ENCODE measurements at places on chromosomes 16 and 17.

DNA sequence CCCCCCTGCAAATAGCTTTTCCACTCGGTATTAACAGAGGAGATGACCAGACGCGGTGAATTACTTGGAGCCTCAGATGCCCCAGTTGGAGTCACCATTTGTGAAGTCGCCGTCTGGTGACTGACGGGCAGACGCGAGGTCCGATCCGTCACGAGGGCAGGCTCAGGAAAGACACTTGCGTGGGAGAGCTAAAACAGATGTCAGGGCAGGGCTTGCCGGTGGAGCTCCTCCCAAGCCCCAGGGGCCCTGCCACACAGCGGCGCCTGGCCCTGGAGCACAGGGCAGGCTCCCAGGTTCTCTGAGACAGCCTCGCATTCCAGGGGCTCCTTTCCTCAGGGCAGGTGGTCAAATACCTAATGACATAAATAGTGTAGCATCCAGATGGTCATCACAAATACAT is 348.3 kb downstream of the C16orf95 start:
- no peak for DNase-seq

DNA sequence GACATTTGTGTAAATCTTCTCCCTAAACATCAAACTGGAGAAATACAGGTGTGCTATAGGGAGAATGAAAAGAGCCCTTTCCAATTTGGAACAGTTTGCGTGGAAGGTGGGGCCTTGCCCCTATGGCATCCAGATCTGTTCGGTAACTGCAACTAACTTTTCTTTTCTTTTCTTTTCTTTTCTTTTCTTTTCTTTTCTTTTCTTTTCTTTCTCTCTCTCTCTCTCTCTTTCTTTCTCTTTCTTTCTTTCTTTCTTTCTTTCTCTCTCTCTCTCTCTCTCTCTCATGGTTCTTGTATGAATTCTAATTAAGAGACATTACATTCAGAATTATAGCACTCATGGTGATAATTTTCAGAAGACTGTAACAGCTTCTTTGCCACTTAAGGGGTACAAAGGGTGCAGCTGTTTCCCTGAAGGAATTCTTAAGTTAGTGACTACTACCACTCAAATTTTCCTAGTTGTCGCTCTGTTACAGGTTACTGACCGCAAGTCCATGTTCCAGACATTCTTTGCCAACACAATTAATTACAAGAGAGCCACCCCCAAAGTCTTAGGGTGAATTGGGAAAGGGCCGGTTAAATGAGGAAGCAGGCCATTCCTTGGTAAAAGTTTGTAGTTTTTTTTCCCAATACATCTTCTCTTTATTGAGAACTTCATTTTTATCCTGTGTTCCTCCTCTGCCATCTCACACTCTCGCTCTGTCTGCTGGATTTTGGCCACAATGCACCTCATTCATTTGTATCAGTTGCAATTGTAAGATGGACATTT is 69.8 kb downstream of the KSR1 start:
- no peak for DNase-seq

- DNase-seq, result no peak
Measured at GRCh38 chr16:17817260-17817659, 346.5 kb upstream of the XYLT1 start.

DNA sequence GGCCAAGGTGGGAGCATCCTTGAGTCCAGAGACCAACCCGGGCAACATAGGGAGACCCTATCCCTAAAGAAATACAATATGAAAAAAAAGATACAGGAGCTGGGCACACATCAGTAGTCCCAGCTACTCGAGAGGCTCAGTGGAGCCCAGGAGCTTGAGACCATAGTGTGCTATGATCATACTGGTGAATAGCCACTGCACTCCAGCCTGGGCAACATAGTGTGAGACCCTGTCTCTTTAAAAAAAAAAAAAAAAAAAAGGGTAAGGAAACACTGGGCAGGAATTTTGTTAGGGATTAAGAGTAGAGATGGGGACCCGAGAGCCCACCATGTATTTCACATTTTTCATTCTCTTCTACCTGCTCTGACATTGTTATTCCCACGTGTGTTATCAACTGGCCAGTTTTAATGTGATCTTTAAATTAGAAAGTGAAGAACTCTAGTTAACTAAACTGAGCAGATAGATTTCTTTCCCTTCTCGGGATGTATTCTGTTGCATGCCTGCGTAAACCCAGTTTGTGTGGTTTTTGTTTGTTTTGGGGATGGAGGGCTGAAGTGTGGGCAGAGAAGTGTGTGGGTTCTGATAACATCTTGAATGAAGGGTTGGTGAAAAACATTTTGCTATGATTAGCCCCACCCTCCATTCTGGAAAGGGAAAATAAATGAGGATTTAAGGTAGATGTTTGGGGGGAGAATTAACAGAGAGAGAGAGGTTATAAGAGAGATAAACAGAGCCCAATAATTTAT is 17.2 kb upstream of the SNTB2 start:
- no peak for DNase-seq

- no peak for DNase-seq
Measured at GRCh38 chr17:47224966-47225365, 15.8 kb downstream of the MYL4 start.

DNA sequence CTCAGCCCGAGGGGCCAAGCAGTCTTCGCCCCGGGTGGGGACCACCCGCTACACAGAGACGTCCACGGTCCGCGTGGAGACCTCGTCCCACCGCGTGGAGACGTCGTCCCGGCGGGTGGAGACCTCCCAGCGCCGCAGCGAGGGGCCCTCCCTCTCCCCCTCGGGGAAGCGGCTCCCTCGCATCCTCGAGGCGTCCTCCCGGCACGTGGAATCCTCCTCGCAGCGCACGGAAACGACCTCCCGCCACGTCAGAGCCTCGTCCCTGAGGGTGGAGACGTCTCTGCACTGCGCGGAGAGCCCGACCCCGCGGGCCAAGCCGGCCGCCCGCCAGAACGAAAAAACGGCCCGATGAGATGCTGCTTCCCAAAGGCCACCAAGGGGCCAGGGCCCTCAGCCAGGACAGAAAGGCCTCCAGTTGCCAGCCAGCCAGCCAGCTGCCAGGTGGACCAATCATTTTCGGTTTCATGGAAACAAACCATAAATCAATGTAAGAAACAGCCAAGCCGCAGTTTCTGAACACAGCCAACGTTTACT is 424 bp downstream of the C17orf100 start:
- DNase-seq, result no peak

GRCh38 chr16:71837150-71837549 is 8.6 kb upstream of the ATXN1L start:
- DNase-seq, result no peak

DNA sequence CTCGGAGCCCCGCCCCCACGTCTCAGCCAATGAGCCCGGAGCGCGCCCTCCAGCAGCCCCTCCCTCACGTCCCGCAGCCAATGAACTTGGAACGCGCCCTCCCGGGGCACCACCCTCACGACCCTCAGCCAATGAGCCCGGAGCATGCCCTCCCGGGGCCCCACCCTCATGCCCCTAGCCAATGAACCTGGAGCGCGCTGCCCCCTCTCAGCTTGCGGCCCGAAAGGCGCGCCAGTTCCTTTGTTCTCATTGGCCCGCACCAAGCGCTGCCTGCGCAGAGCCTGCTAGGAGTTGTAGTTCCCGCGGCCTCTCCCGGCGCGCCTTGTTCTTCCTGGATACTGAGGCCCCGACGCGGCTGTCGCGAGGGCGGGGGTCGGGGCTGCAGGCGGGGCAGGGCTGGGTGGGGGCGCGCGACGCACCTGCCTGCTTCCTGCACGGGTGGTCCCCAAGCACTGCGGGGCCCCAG is at the start of gene LRRC45:
Gene LRRC45 (plus strand): TSS at position 325 of the 466 bp plus-strand sequence. CDS start 339 bp downstream, outside the sequence.
- DNase-seq, result peak; percentile 100

- no peak for DNase-seq
Measured at GRCh38 chr17:40553694-40554534, 11.4 kb downstream of the CCR7 start.

GRCh38 chr17:76252040-76252954 is 12.0 kb upstream of the RNF157 start:
- no peak for DNase-seq

DNA sequence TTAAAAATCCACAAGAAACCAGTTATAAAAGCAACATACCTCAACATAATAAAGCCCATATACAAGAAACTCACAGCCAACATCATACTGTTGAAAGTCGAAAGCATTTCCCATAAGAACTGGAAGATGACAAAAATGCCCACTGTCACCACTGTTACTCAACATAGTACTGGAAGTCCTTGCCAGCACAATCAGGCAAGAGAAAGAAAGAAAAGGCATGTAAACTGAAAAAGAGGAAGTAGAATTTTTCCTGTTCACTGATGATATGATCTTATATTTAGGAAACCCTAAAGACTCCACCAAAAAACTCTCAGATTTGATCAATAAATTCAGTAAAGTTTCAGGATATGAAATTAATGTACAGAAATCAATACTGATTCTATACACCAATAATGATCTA is 45.1 kb downstream of the AHSP start:
- DNase-seq, result no peak

DNA sequence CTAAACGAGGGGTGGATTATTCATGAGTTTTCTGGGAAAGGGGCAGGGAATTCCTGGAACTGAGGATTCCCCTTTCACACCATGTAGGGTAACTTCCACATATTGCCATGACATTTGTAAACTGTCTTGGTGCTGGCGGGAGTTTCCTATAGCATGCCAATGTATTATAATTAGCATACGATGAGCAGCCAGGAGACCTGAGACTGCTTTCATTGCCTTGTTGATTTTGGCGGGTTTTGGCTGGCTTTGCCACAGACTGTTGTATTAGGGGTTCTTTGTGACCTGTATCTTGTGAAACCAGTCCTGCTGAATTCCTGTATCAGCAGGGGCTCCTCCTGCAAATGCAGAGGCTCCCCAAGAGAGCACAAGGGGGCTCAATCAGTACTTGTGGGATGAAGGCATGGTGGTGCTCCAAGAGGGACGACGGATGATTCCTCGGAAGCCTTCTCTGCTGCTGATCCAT is 104.4 kb upstream of the CACNG5 start:
- DNase-seq, result no peak

GRCh38 chr17:57875290-57876022 is 25.6 kb upstream of the MRPS23 start:
- no peak for DNase-seq

GRCh38 chr17:63039342-63039741 is 73.3 kb downstream of the TANC2 start:
- DNase-seq, result no peak

DNA sequence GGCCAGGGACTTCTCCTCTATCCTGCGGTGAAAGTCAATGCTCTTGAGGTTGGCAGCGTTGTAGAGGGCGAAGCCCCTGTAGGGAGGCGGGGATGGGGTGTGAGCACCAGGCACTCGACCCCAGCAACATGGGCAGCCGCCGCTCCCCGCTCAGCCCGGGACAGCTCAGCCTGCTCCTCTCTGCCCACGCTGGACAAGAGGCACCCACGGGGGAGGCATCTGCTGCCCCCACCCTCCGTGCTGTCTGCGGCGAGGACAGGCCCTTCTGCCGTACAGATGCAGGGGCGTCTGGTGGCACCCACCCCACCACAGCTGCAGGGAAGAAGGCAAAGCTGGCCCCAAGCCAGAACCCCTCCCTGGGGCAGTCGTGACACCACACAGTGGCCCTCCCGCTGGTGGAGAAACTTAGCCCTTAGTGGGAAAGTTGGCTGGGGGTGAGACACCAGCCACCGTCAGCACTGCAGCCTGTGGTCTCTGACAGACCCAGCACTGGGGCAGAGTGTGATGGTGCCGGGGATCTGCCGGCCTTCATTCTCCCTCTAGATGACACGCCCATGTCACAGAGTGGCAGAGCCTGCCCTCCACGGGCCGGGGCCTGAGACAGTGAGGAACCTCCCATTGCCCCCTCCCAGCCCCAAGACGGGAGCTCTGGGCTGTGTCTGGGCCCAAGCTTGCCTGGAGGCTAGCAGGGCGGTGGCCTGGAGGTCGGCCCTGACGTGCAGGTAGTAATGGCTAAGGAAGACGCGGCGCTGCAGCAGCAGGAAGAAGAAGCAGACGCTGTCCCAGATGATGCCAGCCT is 19.5 kb downstream of the CTU2 start:
- DNase-seq, result no peak

DNA sequence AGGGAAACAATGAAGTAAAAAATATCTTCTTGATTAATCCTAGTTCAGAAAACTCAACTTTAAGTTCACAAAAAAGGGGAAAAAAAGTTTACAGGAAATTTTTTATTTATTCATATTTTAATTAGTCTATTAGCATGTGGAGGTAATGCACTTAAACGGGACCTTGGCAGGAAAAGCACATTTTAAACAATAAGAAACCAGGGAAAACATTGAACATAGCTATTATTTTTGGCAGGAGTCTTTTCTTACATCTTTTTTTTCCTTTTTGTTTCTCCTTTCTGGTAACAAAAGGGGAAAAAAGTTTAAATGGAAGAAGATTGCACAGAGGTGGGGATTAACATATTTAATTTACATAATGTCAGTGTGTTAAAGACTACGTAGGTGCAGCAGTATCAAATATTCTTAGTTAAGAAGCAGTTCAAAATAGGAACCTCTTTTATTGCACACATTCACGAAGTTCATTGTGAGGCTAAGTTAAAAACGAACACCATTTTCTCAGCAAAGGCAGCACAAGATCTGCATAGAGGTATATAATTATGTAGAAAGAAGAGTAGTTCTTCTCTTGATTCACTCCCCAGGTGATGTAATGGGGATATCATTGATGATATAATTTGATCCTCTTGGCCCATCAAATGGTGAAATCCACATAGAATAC is 940.5 kb downstream of the CDH11 start:
- DNase-seq, result no peak

- DNase-seq, result no peak
Measured at GRCh38 chr17:65183736-65184135, 46.6 kb downstream of the RGS9 start.

DNA sequence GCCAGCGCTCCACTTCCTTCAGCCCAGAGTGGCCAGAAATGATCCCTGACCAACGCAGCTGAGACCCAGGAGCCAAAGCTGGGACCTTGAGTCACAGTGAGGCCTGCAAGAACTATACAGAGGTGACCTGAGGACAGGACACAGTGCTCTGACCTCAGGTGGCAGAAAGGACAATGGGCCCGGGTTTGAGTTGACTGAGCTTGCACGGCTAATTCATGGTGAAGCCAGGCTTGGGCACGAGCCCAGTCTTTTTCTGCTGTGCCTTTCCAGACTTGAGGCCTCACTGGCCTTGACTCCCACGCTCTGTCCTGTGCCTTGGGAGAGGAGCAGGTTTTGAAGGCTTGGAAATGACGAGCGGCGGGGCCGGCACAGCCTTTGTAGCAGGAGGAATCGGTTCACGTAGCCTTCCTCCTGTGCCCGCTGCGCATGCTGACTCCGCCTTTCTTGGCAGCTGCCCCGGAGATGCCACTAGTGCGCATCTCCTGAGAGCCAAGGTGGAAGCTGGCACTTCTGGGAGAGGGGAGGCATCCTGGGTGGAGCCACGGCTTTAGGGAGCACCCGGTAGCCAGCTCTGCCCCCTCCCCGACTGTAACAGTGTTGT is 34.9 kb downstream of the NDEL1 start:
- DNase-seq, result no peak

All from stimulated activated CD4-positive, alpha-beta T cell treated with anti-CD3 and anti-CD28 coated beads, Interleukin-4, amount 100 ng/mL, for 4 hours (primary cell).